NCI-H1105 (cell line): ENCODE measurements at places on chromosomes 1 and 21.

- DNase-seq, result no peak
These were observed 9.3 kb downstream of the EEIG2 start for GRCh38 chr1:108569097-108569728.

GRCh38 chr21:36791695-36792470 is 93.0 kb downstream of the SIM2 start:
- no peak for DNase-seq

DNA sequence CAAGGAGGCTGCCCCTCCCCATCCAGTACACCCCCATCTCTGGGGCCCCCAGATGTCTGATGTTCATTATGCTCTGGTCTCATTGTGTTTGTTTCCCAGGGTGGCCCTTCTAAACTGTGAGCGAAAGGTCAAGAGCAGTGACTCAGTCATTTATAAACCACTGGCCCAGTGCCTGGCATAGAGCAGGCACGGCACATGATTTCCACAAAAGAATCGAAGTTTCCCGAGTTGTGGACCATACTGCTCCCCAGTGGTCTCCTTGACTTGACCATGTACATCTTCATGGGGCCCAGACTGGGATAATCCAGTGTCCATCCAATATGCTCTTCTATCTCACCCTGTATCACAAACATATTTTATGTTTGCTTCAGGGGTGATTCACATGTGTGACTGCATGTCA is 153.3 kb downstream of the NR5A2 start:
- DNase-seq, result no peak

GRCh38 chr21:41112740-41113692 is 54.9 kb upstream of the BACE2 start:
- no peak for DNase-seq

DNA sequence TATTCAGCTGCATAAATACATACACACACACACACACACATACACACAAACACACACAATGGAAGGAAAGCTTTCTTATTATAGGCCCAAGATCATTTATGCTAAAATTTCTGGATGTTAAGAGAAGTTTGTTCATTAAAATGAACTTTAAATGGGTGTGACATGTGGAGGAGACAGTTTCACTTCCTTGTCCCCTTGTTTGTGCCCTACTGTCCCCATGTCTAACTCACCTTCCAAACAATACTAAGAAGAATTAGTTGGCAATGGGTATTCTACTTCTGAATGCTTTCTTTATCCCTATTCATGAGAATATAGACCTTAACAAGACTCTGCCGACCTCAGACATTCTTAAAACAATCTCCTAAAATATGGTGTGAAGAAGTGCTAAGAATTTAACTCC is 63.5 kb upstream of the NRIP1 start:
- DNase-seq, result no peak

DNA sequence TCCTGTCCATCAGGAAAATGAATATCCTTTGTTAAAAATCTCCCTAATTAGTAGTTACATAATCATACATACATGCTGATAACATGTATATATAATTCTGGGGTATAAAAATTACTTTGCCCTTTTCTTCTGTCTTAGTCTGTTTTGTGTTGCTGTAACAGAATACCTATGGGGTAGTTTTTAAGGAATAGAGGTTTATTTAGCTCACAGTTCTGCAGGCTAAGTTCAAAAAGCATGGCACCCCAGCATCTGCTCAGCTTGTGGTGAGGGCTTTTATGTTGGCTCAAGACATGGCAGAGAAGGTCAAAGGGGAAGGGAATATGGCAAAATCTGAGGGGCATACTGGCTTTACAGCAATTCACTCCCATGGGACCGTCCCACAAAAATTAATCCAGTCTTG is 16.3 kb upstream of the RPS6KC1 start:
- DNase-seq, result no peak

GRCh38 chr1:187873126-187873525 is 1044.4 kb downstream of the PLA2G4A start:
- DNase-seq, result no peak

- no peak for DNase-seq
These were observed 7.1 kb upstream of the IKBKE start for GRCh38 chr1:206463137-206463536.

GRCh38 chr1:32753532-32754316 is 51.2 kb upstream of the SYNC start:
- peak; percentile 86 for DNase-seq

DNA sequence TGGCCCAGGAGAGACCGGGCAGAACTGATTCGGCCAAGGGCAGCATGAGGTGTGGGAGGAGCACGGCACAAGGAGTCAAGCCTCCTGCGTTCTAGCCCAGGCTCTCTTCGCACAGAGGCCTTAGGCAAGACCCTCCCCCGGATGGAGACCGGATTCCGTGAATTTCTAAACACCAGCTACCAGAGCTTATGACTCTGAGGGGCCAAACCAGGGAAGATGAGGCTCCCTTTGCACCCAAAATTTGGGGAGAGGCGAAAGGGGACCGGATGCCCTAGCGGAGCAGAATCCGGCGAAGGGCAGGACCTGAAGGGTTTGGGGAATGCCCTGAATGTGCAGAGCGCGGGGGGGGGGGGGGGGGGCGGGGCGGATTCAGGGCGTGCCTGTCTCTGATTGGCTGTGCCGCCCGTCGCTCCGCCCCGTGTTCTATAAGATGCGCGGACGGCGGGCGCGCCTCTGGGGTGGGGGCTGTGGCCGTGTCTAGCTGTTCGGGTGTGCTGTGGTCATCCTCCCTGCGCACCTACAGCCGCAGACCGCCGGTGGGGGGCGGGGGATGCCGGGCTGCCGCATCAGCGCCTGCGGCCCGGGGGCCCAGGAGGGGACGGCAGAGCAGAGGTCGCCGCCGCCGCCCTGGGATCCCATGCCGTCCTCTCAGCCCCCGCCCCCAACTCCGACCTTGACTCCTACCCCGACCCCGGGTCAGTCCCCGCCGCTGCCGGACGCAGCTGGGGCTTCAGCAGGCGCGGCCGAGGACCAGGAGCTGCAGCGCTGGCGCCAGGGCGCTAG is at the start of gene TRNP1:
TSS of gene TRNP1 (plus strand) at position 456 of the 783 bp plus-strand sequence. CDS start at position 551, 95 bp downstream.
- peak; percentile 65 for DNase-seq

- no peak for DNase-seq
These were observed 40.0 kb downstream of the ZNF678 start for GRCh38 chr1:227603327-227603726.

GRCh38 chr21:36888466-36888865 is 78.0 kb downstream of the HLCS start:
- DNase-seq, result no peak

- no peak for DNase-seq
These were observed 644.1 kb downstream of the SMYD3 start for GRCh38 chr1:245862812-245863540.

GRCh38 chr1:53512807-53513755 is 53.9 kb downstream of the DMRTB1 start:
- DNase-seq, result peak; percentile 53

DNA sequence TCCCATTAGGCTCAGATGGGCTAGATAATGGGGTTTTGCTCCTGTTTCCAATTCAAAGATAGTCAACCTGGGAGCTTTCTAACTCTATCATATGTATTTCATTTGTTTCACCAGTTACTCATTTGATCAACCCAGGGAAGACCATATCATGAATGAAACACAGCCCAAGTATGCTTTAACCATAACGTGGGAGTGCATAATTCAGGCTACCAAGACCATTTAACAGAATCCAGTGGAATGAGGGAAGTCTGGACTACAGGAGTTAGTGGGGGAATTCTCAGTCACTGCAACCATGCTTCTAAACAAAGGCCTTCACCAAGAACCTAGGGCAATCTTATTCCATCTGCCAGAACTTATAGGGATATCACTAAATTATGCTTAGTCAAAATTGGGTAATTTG is 15.0 kb upstream of the SLC16A1 start:
- DNase-seq, result no peak

GRCh38 chr1:36067871-36068270 is 16.0 kb upstream of the TEKT2 start:
- DNase-seq, result no peak

DNA sequence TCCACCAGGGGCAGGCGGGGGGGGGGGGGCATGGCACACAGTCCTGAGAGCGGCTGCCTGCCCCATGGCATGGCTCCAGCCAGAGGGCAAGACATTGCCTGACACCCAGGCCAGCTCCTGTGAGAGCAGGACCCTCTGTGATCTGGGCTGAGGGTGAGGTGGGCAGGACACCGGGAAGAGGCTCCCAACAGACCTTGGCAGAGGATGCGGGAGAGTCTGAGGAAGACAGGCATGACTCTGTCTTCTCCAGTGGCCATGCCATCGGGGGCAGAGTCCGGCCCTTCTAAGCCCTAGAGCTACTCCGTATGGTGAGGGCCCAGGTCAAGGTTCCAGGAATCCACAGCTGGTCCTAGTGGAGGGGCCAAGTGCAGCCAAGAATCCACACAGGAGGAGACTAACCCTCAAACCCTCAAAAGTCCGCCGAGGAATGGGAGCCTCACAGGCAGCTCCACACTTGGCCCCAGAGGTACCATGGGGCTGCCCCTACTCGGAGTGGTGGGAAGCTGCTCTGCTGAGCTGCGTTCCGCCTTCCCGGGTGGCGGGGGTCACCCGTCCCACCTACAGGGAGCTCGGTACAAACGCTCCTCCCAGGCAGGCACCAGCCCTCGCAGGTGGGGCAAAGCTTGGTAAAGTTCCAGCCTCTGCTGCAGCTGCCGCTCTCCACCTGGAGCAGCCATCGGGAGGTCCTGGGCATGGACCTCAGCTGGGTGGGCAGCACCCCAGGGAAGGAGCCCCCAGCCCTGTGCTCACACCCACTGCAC is 6.5 kb downstream of the ACTRT2 start:
- no peak for DNase-seq
